ENCODE measurements at places on chromosomes 5 and 9.

DNA sequence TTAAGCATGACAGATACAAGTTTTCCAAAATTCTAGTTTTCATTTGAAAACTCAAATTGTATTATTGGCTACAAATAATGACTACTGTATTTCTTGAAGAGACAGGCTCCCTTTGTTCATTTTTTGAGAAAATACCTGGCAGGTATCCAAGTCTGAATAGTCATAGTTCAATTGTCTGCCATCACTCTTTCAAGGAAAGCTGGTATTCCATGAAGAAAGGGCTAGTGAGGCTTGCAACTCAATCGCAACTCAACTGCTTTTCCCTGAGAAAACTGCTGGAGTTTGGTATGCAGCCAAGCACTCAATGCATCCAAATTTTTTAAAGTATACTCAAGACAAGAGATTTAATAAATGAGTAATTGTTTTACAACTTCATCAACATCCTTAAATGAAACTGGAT lies 61.4 kb upstream of the TRIO start:
- DNase-seq = no peak

- no peak for DNase-seq
Observed at GRCh38 chr9:132147331-132147730, 14.5 kb upstream of the NTNG2 start.

- no peak for DNase-seq
Observed at GRCh38 chr5:150052956-150053712, 33.2 kb downstream of the CSF1R start.

- peak; percentile 56 for DNase-seq
Observed at GRCh38 chr9:83403527-83404238, 134.5 kb downstream of the FRMD3 start.

- no peak for DNase-seq
Observed at GRCh38 chr9:72855321-72855720, 97.5 kb downstream of the ALDH1A1 start.

DNA sequence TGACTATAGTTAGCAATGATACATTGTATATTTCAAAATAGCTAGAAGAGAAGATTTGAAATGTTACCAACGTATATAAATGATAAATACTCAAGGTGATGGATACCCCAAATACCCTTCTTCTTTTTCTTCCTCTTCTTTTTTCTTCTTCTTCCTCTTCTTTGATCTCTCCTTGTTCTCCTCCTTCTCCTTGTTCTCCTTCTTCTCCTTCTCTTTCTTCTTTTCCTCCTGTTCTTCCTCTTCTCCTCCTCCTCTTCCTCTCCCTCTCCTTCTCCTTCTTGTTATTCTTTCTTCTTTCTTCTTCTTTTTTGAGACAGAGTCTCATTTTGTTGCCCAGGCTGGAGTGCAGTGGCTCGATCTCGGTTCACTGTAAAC lies 616 bp upstream of the SPEF2 start:
- peak; percentile 1 for DNase-seq

GRCh38 chr5:172492097-172492840 lies 37.9 kb upstream of the SH3PXD2B start:
- DNase-seq = no peak

DNA sequence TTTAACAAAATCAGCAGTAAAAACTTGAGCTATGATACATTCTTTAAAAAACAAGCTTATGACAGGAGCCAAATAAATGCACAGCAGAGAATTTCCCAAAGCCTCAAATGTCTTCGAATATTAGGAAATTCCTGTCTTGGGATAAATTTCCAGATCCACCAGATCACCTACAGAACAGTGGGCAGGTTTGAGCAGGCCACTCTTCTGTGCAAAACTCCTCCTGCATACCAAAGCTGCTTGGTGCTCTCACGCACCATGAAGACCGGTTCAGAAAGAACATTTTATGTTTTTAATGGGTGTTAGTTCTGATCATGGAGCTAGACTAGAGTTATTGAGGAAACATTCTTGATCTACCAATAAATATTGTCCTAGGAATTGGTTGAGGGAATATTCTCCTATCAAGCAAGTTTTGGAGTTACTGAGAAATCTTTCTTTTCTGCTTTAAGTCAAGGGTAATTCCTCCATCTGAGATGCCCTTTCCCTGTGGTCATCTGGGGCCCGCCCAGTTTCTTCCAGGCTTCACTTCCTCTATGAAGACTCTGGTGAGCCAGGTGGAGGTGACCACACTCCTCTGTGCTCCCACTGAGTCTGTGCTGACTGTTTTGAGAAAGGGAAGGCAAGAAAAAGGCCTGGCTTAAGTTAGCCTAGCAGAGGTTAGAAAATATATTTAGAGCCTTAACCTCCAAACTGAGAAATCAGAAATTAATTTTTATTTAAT lies 17.9 kb downstream of the TNFSF15 start:
- no peak for DNase-seq

GRCh38 chr5:103139264-103139865 lies 19.3 kb downstream of the PPIP5K2 start:
- DNase-seq = peak; percentile 89

DNA sequence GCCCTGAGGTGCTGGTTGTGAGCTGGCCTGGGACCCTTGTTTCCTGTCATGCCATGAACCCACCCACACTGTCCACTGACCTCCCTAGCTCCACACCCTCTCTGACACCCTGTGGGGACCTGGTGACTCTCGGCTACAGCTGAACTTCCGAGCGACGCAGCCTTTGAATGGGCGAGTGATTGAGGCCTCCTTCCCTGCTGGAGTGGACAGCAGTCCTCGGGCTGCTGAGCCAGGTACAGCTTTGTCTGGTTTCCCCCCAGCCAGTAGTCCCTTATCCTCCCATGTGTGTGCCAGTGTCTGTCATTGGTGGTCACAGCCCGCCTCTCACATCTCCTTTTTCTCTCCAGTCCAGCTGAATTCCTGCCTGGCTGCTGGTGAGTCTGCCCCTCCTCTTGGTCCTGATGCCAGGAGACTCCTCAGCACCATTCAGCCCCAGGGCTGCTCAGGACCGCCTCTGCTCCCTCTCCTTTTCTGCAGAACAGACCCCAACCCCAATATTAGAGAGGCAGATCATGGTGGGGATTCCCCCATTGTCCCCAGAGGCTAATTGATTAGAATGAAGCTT lies 6.1 kb downstream of the CA9 start:
- DNase-seq = no peak

- no peak for DNase-seq
Observed at GRCh38 chr5:175646251-175646650, 11.6 kb upstream of the HRH2 start.

- DNase-seq = peak; percentile 63
Observed at GRCh38 chr5:170221327-170221741, 11.5 kb upstream of the C5orf58 start.

Data from eye (tissue), 1 donor.